ENCODE measurements at places on chromosomes 1 and 21.

- DNase-seq, result no peak
Observed at GRCh38 chr1:145545055-145545454, 62.7 kb upstream of the GPR89A start.

- no peak for DNase-seq
Observed at GRCh38 chr1:107474877-107475612, 334.2 kb downstream of the NTNG1 start.

DNA sequence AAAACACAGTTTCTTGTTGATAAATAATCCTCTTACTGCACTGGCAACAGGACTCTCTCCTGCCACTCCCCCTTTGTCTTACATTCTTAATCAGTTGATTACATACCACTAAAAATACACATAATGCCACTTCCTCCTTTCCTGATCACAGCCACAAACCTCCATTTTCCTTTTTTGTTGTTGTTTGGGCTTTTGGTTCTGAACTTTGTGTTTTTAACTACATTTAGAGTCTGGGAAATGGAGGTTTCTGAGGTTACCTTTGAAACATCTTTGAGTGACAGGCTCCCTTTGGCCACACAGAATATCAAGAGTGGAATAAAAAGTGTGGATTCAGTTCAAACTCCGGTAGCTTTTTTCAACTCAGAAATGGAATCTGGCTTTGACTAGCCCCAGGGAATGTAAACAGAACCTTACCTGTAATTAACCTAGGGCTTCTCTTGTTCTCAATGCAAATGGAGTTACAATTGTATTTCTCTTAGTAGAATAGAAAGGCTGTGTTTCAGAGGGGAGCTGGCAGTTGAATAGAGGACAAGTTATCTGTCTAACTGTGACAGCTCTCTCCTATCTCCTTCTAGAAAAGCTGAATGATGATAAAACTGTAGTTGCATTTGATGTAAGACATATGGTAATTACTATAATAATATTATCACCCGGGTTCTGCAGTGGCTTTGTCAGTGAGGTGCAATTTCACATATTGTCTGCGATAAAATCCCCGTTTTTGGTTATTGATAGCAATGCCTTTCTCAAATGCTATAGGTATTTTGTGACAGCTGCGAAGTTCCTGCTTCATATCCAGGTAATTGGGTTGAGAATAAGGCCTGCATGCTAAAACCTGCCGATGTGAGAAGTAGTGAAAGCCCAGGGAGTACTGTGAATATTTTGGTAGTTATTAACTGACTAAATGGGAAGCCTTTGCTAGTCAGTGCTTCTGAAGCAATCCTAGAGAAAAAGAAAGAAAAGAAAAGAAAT lies 66.9 kb downstream of the ST6GALNAC5 start:
- no peak for DNase-seq

DNA sequence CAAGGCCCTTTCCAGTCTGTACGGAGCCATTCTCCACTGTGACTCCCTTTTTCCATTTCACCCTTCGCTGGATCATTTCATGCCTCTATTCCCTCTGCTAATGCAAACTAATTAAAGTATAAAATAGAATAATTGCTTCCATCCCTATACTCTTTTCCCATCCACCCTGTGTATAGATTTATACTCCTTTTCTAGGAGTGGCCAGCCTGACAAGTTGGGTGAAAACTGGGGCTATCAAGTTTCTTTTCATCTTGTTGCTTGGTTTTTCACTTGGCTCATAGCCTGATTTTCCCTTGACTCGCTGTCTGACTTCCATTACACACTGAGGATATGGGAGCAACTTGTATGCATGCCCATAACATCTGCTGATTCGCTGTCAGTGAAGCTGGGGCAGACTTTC lies 107.0 kb downstream of the PLXNA2 start:
- no peak for DNase-seq

DNA sequence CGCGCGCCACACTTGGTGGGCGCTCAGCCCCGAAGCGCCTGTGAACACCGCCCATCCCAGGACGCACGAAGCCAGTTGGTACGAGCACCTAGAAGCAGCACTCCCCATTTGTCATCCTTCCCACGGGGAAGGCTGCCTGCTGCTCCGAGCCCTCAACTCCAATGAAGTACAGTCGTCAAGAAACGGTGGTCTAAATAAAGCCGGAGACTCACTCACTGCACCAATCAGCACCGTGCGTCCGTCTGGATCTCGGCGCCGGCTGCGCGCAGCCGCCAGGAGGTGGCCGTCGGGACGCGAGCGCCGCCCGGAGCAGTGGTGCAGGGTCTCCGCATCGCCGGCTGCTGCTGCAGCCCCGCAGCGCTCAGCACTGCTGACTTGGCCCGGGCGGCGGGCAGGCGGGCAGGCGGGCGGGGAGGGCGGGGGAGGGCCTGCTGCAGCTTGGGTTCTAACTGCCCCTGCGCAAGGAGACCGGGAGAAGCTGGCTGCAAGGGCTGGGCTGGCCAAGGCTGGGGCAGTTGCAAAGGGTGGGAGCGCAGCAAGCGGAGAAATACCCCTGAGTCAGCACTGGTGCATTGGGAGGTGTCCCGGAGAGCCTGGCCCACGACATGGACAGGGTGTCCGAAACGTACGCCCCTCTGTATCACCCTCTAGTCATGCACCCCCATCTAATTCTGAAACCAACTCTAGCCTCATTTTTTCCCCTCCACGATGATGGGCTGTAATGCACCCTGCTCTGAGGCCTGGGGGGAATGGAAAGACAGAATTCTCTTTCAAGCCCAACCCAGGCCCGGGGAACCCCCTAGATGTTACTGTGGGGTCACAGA lies 35.8 kb upstream of the H6PD start:
- DNase-seq, result no peak

DNA sequence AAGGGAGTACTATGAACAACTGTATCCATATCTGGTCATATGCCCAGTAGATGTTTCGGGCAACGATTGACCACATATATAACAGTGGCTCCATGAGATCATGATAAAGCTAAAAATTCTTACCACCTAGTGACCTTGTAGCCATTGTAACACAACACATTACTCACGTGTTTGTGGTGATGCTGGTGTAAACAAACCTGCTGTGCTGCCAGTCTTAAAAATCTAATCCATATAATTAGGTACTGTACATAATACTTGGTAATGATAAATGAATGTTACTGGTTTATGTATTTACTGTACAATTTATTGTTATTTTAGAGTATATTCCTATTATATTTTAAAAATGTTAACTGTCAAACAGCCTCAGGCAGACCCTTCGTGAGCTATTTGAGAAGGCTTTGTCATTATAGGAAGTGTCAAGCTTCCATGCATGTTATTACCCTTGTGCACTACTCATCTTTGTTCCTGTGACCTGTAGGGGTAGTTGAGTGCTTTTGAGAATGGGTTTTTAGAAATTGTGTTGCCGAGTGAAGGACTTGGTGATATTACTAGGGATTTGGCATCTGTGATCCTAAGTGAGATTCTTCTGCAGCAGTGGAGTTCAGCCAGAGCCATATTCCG lies 23.6 kb downstream of the DIP2A start:
- DNase-seq, result no peak

DNA sequence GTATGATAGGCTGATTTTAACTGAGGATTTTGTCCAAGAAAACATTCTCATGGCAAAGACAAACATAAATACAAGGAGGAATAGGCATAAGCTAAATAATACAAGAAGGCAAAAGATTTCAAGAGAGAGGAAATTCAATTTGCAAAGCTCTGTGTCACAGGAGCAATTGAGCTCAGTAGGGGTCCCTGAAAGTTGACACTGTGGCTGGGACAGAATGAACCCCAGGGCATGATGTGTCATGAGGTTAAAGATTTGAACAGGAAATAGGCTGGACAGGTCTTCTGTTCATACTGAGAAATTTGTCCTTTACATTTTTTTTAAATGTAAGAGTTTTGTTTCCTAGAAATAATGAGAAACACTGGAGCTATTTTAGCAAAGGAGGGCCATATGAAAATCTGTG lies 555.4 kb upstream of the NEGR1 start:
- no peak for DNase-seq

- no peak for DNase-seq
Observed at GRCh38 chr1:45473302-45473701, 17.7 kb downstream of the TESK2 start.

DNA sequence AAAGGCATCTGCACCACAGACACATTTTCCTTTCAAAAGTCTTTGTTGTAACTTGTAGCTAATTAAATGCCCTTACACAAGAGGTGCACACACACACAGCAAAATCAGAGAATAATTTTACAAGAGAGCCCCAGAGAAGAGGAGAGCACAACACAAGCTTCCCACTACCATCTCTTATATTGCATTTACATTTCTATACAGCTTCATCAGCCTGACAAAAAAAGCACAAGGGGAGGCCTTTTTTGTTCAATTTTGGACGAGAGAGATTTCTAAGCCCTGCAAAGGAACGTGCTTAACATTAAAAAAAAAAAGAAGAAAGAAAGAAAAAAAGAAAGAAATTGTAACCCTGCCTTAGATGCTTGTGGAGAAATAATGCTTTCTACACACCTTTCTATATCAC lies 17.1 kb upstream of the ESRRG start:
- no peak for DNase-seq

- no peak for DNase-seq
Observed at GRCh38 chr1:21220815-21221214, 44.1 kb upstream of the EIF4G3 start.

- DNase-seq, result no peak
Observed at GRCh38 chr21:42356650-42357049, 5.9 kb upstream of the TFF2 start.

DNA sequence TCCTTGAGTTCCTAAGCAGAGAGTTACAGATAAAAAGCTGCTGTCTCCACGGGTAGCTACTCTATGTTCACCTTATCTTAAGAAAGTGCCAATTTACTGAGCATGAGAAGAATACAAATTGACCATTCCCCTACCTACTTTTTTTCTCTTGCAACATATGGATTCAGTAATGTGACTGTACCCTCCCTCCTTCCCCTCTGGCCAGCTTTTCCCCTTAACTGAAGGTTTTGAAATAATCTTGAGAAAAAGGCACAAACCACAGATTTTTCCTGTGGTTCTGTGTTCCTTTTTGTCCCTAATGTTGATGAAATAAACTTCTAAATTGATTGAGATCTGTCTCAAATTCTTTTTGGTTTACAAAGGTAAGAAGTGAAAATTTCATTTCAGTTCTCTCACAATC lies 2.6 kb upstream of the CD2 start:
- DNase-seq, result no peak

GRCh38 chr1:47179988-47180563 lies 9.8 kb downstream of the PDZK1IP1 start:
- no peak for DNase-seq

GRCh38 chr1:29309075-29309474 lies 72.8 kb downstream of the PTPRU start:
- no peak for DNase-seq

DNA sequence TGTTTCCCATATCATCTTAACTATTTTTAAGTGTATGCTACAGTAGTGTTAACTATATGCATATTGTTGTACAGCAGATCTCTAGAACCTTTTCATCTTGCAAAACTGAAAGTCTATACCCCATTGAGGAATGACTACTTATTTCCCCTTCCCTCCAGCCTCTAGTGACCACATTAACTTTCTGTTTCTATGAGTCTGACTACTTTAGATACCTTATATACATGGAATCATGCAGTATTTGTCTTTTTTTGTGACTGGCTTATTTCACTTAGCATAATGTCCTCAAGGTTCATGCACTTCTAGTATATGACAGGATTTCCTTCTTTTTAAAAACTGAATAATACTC lies 96.5 kb upstream of the BTG3 start:
- DNase-seq, result peak; percentile 45

- DNase-seq, result no peak
Observed at GRCh38 chr1:88680911-88681622, 3.0 kb upstream of the PKN2 start.

DNA sequence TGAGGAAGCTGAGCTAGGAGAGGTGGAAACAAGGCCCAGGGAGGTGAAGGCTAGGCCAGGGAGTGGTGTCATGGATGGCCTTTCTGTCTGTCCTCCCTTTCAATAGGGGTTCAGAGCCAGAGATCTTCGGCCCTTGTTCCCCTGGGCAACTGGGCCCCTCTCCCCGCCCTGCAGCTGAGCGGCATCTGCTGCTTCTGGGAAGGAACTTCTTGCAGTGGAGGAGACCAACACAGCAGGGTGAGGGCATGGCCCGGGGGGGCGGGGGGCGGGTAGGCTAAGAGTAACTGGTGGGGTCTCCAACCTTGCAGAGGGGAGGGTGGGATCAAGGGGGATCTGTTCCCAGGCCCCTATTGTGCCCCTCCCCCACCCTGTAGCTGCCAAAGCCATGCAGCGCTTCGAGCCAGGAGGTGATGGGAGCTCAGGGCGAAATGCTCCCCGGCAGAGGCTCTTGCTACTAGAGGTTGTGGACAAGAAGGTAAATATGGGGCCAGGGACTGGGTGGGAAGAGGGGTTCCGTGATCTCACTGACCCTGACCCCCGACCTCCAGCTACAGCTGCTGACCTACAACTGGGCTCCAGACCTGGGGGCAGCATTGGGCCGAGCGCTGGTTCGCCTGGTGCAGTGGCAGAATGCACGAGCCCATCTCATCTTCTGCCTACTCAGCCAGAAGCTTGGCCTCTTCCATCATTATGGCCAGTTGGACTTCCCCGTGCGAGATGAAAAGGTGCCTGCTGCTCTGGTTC lies 11.7 kb downstream of the HYI start:
- no peak for DNase-seq

- DNase-seq, result no peak
Observed at GRCh38 chr1:31791131-31791858, 24.5 kb downstream of the SPOCD1 start.

GRCh38 chr1:202320081-202320405 lies 21.7 kb downstream of the UBE2T start:
- DNase-seq, result no peak

All from T-helper 2 cell (primary cell).